ENCODE measurements at places on chromosomes 7 and 10.

DNA sequence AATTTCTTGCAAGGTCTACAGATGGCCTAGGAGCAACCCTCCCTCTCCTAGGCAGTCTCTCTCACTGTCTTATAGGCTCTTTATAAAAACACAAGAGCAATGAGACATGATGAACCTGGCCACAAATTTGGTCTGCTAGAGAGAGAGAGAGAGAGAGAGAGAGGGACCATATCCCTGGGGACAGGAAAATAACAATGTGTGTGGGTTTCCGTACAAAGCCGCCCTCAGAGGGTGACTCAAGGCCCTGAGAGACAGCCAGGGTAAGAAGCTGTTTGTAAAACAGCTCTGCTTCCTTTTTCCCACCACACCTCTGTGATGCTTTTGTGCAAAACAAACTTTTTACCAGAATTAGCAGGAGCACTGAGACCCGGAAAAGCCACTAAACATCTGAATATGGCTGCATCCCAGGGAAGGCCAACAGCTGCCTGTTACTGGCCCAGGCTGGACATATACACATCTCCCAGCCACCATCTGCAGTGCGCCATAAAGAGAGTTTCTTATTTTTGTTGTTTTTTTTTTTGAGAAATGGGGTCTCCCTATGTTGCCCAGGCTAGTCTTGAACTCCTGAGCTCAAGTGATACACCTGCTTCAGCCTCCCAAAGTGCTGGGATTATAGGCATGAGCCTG is 18.4 kb downstream of the GIMAP5 start:
- DNase-seq, result no peak

DNA sequence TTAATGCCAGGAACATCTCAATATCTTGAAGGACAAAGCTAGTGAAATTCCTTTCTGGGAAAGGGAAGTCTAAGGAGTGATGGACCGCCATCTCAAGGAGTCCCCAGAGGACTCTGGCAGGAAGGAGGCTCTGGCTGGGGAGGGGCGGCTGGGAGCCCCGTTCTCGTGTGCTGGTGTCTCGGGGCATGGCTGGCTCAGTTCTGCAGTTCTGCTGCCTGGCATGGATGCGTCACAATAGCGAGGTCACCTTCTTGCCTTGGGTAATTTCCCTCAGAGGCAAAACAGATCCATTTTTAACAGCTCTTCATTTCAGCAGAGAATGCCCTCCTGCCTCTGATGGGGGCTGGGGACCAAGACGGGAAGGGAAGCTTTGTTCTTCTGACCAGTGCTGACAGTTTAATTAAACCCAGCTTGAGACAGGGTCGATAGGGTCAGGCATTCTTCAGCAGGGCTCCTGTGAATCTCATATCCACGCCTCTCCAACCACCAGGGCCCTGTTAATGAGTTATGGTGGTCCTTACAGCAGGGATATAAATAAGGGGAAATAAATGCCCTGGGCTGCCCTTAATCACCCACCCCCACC is 35.7 kb downstream of the SLIT1 start:
- DNase-seq, result no peak

DNA sequence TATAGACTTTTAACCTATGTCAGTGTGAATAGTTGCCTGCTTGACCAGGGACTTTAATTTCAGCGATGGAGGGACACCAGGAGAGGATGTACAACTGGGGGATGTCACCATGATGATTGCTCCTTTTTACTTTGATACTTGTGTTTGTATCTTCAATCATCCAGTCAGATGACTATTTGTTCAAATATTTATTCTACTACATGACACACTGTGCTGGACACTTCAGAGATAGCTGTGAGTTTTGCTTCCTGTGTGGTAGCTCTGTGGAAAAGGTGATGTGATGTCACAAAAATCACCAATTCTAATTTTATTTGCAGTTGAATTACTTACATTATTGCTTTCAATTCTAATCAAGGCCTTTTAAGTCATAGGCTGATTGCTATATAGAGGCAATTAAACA is 62.7 kb upstream of the CREB5 start:
- peak; percentile 75 for DNase-seq

DNA sequence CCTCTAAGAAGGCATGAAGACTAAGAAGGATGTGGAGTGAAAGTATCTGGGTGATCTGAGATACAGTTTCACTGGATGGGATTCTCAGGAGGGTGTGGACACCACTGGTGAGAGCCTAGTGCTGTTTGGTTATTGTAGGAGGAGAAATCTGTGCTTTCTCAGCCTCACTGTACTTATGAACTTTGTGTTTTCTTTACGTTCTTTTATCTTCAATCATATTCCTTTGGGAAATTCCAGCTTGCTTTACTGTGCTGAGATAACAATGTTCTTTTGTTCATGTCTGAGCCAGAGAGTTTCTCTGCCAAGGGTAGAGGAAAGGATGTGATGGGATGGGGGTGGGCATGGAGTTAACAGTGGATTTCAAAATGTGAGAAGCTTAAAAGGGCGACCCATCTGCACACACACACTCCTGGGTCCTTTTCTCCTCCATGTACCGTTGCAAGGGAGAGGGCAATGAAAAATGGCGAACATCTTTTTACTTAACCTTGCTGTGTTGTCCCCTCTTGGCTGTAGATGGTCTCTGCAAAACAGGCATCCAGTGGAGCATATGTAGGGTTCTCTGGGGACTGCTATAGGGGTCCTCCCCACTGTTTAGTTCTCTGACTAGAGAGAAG is 25.0 kb upstream of the TAX1BP1 start:
- DNase-seq, result no peak

GRCh38 chr7:82729172-82730030 is 285.8 kb upstream of the CACNA2D1 start:
- DNase-seq, result peak; percentile 37

DNA sequence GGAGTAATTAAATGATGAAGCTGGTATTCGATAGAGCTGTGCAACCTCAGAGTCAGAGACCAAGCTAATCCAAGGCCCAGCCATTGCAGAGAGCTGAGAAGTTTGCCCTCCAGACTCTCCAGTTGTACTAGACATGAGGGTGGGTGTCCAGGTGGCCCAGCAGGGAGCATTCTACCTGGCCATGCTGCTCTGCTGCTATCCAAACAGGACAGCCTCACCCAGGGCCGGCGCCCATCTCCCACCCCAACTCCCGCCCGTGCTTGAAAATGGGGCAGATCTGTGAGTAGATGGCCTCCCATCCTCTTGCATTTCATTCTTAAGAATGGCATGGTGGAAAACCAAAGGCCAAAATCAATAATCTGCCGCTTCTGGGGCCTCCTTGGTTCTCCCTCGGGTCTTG is 124.2 kb downstream of the TCERG1L start:
- DNase-seq, result no peak

GRCh38 chr7:32068411-32069101 is 1.7 kb downstream of the PDE1C start:
- no peak for DNase-seq

GRCh38 chr10:118447478-118448270 is 105.5 kb upstream of the FAM204A start:
- no peak for DNase-seq

DNA sequence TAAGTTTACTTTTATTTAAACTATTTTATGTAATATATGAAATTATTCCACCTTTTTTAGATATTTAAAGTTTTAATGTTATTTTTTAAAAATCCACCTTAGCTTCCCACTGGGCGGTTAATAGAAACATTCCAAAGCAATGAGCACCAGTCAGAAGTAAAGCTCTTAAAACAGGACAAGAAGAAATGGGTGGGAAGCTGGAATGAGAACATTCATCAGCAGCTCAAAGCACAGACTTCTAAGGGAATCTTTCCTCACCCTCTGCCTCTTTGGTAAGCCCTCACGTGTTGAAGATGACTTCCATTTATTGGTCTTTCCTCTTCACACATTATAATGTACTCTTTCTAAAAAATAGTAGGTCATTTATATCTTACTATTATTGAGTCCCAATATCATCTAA is 3.1 kb downstream of the AGMO start:
- no peak for DNase-seq

DNA sequence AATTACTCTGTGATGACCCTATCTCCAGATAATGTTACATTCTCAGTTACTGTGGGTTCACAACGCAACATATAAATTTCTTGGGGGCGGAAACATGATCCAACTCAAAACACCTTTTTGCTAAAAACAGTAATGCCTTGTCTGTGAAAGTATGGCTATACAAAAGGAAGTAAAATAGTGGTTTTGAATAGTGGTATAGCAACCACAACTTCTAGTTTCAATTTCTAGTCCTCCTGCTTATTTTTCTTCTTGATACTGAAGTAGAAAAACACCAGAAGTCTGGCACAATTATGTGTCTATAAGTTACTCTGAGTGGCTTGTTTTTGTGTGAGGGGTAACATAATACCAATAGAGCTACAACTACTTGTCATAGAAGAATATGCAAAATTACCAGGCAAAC is 21.5 kb upstream of the ZNF800 start:
- DNase-seq, result no peak

DNA sequence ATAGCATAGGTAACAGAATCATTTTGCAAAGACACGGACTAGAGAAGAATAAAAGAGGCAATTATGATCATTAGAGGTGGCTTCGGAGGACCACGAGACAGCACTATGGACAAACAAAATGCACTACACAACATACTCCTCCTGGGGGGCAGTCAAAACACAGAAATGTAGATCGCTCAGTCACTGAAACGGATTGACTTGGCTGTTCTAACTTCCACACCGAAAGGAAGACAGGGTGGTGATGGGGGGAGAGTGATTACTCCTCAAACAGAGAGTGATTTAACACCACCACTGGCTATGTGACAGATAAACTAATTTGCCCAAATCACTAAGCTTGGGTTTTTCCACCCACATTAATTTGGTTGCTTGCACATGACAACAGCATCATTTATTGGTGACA is 14.1 kb upstream of the PPA1 start:
- DNase-seq, result no peak
